Progenitor cell of endocrine pancreas (in vitro differentiated cells): ENCODE measurements at places on chromosomes 11 and 22. TPM values are rescaled to one million over a fixed set of nuclear protein-coding genes. Genes with fewer than 3 reads are reported as not detected.

ANKK1 gene
- 0.11 and 0.41 TPM in 2 replicates for total RNA-seq

TYR gene
- not detected in 2 replicates for total RNA-seq

OR4P4 gene
- not detected in 2 replicates for total RNA-seq

MYOD1 gene
- not detected in 2 replicates for total RNA-seq

SCN4B gene
- 0.16 TPM in 1 of 2 replicates, not detected in the other for total RNA-seq

HBG2 gene
- total RNA-seq: not detected in 2 replicates

CADM1 gene
- 147 and 154 TPM in 2 replicates for total RNA-seq

USP2 gene
- 5.1 and 6.3 TPM in 2 replicates for total RNA-seq

TNNI2 gene
- 0.55 and 0.69 TPM in 2 replicates for total RNA-seq

OLFML1 gene
- total RNA-seq: 0.42 TPM in 1 of 2 replicates, not detected in the other

OR52B2 gene
- total RNA-seq: not detected in 2 replicates

MYO7A gene
- 5.3 and 5.7 TPM in 2 replicates for total RNA-seq

KRTAP5-7 gene
- 0.29 and 0.41 TPM in 2 replicates for total RNA-seq

MMP11 gene
- 41.6 and 50.2 TPM in 2 replicates for total RNA-seq

MMP13 gene
- total RNA-seq: not detected in 2 replicates

CD44 gene
- 1.9 and 3.8 TPM in 2 replicates for total RNA-seq

APOA1 gene
- total RNA-seq: 189 and 203 TPM in 2 replicates

KCNJ4 gene
- total RNA-seq: 1.7 and 2.2 TPM in 2 replicates

SLC35F2 gene
- 17.5 and 19.4 TPM in 2 replicates for total RNA-seq

ART5 gene
- 1.8 and 3.8 TPM in 2 replicates for total RNA-seq

MCM5 gene
- total RNA-seq: 84.8 and 92.8 TPM in 2 replicates

TTLL1 gene
- total RNA-seq: 11.9 and 12.4 TPM in 2 replicates

GP1BB gene
- total RNA-seq: 5.8 and 7.7 TPM in 2 replicates

LARGE2 gene
- total RNA-seq: 39.4 and 47.3 TPM in 2 replicates

FGF4 gene
- total RNA-seq: not detected in 2 replicates

OR6A2 gene
- 0.13 and 0.24 TPM in 2 replicates for total RNA-seq

POU2F3 gene
- 0.09 TPM in 1 of 2 replicates, not detected in the other for total RNA-seq

C11orf86 gene
- total RNA-seq: not detected in 2 replicates

MOGAT2 gene
- not detected in 2 replicates for total RNA-seq

OR52R1 gene
- not detected in 2 replicates for total RNA-seq

MRGPRE gene
- not detected in 2 replicates for total RNA-seq

MALAT1 gene
- total RNA-seq: 16,546 and 17,116 TPM in 2 replicates

PKDREJ gene
- total RNA-seq: 0.04 TPM in 1 of 2 replicates, not detected in the other

OR8H3 gene
- not detected in 2 replicates for total RNA-seq

C11orf87 gene
- total RNA-seq: 1.4 and 2.0 TPM in 2 replicates

LIF gene
- total RNA-seq: 2.3 and 3.6 TPM in 2 replicates

SLC22A25 gene
- total RNA-seq: not detected in 2 replicates

IL17REL gene
- total RNA-seq: 0.10 TPM in 1 of 2 replicates, not detected in the other

CRYBA4 gene
- total RNA-seq: not detected in 2 replicates

TMEM86A gene
- 6.1 and 7.9 TPM in 2 replicates for total RNA-seq
